ENCODE measurements at places on chromosomes 13 and 19.

- DNase-seq, result no peak
These were observed 179.6 kb upstream of the EDNRB start for GRCh38 chr13:78098249-78098648.

GRCh38 chr19:43804432-43804831 is 2.2 kb upstream of the LYPD5 start:
- DNase-seq, result no peak

GRCh38 chr19:6318772-6319171 is 14.6 kb downstream of the ACER1 start:
- no peak for DNase-seq

- no peak for DNase-seq
These were observed 7.3 kb downstream of the C19orf53 start for GRCh38 chr19:13781547-13781946.

DNA sequence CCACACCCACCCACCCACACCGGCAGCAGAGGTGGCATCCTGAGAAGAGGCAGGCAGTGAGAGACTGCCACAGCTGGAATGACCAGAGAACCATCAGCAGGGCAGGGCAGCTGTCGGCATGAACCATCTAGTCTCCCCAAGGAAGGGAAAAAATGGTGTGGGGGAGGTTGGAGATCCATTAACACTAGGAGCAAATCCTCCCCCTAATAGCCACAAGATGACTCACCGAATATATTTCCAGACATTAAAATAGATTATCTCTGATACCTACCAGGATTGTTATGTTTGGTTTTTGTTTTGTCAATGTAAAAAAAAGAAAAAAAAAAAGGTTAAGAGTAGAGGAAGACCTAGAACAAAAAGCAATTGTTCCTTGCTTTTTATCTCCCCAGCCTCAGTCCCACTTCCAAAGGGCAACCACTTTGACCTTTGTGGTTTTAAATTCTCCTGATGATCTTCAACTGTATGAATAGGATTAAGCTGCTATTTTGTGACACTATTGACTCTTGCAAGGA is 34.2 kb downstream of the THSD1 start:
- DNase-seq, result no peak

DNA sequence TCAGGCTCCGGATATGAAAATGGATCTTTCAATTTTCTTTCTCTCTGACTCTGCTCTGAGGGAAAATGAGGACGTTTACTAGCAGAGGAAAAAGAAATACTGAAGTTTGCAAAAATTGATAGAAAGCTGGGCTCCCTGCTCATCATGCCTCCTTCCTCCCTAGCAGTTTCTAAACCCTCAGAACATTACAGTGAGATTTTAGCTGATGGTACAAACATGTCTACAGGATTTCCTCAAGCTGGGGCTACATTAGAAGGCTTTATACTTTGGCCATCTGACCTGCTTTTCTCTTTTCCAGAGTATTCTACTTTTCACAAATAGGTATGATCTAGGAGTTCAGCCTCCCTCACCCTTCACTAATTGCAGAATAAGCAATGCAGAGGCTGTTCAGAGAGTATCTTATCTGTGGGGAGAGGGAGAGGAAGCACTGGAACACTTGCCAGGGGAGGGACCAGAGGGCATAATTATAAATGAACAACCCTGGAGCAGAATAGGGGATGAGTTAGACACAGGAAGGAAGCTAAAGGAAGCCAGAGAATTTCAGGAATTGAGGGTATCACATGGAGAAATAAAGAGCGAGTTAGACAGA is 30.0 kb downstream of the CEACAM1 start:
- no peak for DNase-seq

GRCh38 chr13:93413972-93414717 is 187.5 kb downstream of the GPC6 start:
- DNase-seq, result no peak

GRCh38 chr13:113562844-113563243 is 21.7 kb upstream of the TFDP1 start:
- DNase-seq, result no peak

GRCh38 chr19:38514812-38515633 is 81.5 kb downstream of the RYR1 start:
- peak; percentile 30 for DNase-seq

DNA sequence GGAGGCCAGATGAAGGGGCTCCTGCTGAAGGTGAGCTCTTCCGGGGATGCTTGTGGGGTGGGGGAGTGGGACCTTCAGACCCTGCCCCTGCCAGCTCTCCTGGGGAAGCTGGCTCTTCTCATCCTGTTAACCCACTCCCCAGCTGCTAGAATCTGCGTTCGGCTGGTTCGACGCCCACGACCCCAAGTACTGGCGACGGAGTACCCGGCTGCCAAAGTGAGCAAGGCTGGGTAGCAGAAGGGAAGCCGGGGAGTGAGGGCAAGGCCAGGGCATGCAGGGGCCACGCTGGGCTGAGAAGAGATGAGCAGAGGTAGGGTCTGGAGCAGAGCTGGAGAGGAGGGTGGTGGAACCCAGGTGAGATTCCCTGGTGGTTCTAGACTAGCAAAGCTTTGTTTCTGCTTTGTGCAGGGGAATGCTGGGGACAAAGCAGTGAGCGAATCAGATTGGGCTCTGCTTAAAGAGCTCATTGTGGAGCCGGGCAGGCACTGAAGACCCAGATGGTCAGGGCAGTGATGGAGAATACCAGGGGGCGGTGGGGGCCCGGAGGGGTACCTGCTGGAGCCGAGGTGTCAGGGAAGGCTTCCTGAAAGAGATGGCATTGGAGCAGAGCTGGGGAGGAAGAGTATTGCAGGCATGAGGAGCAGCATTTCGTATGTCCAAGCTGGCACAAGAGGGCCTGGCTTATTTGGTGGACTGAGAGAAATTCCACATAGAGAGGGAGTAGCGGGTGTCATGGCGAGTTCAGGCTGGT is 10.3 kb downstream of the KMT2B start:
- DNase-seq, result no peak

DNA sequence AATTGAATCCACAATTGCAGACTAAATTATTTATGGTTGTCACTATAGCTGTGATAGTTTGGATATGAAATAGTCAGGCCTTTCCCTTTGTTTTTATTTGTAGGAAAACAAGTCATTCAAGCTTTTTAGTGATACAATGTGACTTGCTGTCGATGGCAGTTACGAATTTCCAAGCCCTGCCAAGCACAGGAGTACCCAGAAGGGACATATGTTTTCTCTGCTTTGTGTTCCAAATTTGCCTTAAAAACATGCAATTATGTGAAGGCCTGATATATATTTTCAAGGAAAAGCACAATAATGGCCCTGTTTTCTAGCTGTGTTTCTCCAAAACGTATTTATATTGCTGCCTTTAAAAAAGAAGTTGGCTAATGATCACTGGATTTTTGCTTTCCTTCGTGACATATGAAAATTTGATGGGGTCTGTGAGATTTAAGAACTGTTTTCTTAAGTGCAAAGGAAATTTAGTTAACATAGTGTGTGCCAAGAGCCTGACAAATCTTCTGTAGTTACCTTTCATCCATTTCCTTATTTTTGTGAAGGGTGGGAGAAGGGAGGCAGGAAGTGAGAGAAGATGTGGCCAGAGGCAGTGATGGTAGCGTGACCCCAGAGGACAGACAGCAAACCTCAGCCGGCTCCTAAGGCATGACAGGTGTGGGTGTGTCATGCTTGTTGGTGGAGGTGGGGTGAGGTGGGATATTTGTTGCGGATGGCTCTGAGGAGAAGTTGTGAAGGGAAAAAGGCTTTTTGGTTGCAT is 79.6 kb downstream of the TEX26 start:
- DNase-seq, result no peak

GRCh38 chr19:17616961-17617806 is 61.7 kb downstream of the COLGALT1 start:
- DNase-seq, result no peak

GRCh38 chr19:5595129-5595528 is 27.4 kb upstream of the TINCR start:
- DNase-seq, result no peak

- no peak for DNase-seq
These were observed 421.4 kb upstream of the KLHL1 start for GRCh38 chr13:70529652-70530051.

DNA sequence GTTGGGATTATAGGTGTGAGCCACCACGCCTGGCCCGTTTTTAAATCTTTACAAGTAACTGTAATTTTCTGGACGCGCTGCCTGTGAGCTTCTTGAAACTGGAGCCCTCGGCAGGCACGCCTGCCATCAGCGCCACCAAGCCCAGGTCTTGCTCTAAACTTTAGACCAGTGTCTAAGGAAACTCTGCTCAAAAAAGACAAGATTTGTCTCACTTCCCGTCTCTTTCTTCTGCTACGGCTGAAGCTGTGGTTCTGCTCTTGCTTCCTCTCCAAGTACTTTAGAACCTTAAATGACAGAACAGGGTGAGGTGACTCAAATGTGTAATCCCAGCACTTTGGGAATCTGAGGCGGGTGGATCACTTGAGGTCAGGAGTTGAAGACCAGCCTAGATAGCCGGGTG is 24.9 kb downstream of the RCN3 start:
- DNase-seq, result no peak
